ENCODE measurements at places on chromosomes 16 and 17.

GRCh38 chr17:2241823-2242222 is 61.8 kb downstream of the SMG6 start:
- DNase-seq, result no peak

- DNase-seq, result peak; percentile 73
Measured at GRCh38 chr16:84930298-84931106, 80.8 kb downstream of the ZDHHC7 start.

GRCh38 chr17:33864758-33865229 is 390.3 kb upstream of the CCL2 start:
- DNase-seq, result no peak

GRCh38 chr17:74156878-74157277 is 46.6 kb upstream of the RPL38 start:
- DNase-seq, result no peak

GRCh38 chr17:3636908-3637373 is 381 bp downstream of the CTNS start:
- no peak for DNase-seq

DNA sequence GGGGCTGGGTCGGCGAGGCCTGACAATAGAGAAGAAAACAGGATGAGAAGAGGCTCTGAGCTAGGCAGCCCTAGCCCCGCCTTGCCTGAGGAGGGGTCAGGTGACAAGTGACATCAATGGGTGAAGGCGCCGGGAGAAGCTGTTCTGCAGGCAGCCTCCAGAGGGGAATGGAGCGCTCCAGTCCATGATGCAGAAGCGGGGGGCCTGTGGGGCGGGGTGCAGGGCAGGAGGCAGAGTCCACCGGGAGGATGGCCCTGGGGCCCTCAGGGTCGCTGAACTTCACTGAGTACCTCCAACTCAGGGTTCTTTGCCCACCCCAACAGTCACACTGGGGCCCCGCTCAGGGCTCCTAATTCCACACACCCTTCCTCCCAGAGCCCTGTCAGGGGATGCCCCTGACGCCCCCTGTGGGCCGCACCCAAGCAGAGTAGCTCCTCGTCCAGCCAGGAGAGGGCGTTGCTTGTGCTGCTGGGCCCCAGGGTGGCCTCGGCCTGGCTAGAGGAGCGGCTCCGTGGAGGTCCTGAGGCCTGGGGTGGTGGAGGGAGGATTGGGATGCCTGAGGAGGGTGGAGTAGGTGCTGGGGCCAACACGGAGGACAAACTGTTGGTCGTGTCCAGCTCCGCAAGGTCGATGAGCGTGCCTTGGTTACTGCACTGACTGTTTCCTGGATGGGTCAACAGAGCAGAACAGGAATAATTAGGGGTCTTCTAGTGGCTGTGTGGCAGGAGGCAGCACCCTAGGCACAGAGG is 20.8 kb downstream of the GGA3 start:
- DNase-seq, result peak; percentile 79

GRCh38 chr16:61763013-61763412 is 273.2 kb downstream of the CDH8 start:
- no peak for DNase-seq

GRCh38 chr16:48608452-48608851 is 1.5 kb downstream of the N4BP1 start:
- no peak for DNase-seq

GRCh38 chr16:17278988-17279387 is 191.8 kb downstream of the XYLT1 start:
- DNase-seq, result no peak

GRCh38 chr17:75896415-75897159 is at the start of gene TRIM65:
Gene TRIM65 (minus strand): TSS chr17:75896951. CDS start chr17:75896937, 14 bp downstream.
- peak; percentile 97 for DNase-seq

GRCh38 chr16:55331648-55332185 is 7.7 kb downstream of the IRX6 start:
- DNase-seq, result no peak

- no peak for DNase-seq
Measured at GRCh38 chr17:13337864-13338371, 263.8 kb downstream of the HS3ST3A1 start.

DNA sequence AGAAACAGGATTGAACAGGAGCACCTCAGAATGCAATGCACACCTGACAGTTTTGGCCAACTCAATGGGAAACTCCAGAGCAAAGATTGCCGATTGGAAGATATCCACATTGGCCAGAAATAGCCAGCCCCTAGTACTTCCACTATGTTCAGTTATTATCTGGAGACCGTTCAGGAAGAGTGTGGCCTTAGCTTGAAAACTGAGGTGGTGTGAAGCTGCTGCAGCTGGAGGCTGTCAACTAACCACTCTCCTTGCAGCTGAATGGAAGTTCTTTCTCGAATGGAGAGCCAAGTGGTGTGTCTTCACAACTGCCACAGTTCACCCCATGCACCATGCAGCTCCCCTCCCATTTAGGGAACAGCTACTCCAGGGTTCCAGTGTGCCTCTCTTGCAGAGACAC is 61.9 kb upstream of the DHX40 start:
- DNase-seq, result no peak

- no peak for DNase-seq
Measured at GRCh38 chr16:85231959-85232358, 119.7 kb upstream of the CIBAR2 start.

DNA sequence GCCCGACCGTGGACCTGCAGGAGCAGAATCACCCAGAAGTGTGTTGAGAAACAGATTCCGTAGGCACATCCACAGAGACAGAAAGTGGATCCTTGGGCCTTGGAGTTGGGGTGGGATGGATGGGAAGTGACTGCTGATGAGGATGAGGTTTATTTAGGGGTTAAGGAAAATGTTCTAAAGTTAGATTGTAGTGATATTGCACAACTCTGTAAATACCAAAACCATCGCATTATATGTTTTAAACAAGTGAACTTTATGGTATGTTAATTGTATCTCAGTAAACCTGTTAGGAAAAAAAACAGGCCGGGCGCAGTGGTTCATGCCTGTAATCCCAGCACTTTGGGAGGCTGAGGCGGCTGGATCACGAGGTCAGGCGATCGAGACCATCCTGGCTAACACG is 3.6 kb downstream of the ENDOV start:
- no peak for DNase-seq

GRCh38 chr16:70705056-70705455 is 19.2 kb upstream of the MTSS2 start:
- DNase-seq, result no peak

- DNase-seq, result no peak
Measured at GRCh38 chr16:13503960-13504635, 415.9 kb upstream of the ERCC4 start.

GRCh38 chr17:45687594-45687993 is 96.5 kb upstream of the CRHR1 start:
- DNase-seq, result peak; percentile 16

DNA sequence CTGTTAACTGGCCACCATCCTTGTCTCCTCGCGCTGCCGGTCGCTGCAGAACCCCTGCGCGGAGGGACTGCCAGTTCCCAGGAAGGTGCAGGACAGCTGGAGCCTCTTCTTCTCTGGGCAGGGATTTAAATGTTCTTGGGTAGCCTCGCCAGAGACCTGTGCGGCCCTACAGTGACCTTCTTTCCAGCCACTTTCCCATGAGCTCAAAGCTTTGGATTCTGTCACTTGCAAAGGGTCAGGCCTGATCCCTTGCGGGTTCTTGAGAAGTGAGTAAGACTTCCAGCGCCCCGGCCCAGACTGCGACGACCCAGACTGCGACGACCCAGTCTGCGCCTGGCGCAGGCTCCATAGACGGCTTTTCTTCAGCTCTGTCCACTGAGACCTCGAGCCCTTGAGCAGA is 1.4 kb upstream of the SLFN5 start:
- no peak for DNase-seq

- DNase-seq, result no peak
Measured at GRCh38 chr17:49527927-49528651, 33.0 kb downstream of the NGFR start.

DNA sequence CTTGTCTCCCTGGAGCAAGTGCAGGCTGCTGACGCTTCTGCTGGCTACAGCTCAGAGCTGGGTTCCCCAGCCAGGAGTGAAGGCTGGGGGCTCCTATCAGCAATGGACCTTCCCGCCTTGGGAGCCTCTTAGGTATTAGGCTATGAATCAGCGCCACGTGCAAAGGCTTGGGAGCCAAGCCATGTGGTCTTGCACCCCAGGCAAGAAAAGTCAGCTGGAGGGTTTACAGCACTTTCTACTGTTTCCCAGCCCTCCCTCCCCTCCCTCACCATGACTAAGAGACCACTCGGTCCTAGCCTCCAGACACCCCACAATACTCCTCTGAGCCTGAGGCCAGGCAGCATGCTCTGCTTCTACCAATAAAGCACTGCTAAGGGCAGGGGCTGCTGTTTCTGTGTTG is 12.3 kb downstream of the EPX start:
- no peak for DNase-seq

- no peak for DNase-seq
Measured at GRCh38 chr16:67528870-67529581, 397 bp downstream of the RIPOR1 start.

DNA sequence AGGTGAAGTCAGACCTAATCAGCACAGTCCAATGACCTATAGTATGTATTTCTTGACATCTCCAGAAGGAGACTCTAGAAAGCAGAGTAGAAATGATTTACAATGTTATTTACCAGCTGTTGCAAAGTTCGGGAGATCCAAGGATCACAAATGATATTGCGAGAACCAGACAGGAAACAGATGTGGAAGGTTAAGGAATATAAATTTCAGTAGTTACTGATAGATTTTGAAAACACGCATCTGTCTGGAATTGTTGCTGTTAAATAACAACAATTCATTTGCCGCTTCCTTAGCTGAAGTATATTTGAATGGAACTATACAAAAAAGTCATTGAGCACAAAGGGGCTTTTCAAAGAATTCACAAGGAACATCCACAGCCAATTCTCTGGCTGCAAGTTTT is 72.0 kb downstream of the STXBP4 start:
- DNase-seq, result no peak

DNA sequence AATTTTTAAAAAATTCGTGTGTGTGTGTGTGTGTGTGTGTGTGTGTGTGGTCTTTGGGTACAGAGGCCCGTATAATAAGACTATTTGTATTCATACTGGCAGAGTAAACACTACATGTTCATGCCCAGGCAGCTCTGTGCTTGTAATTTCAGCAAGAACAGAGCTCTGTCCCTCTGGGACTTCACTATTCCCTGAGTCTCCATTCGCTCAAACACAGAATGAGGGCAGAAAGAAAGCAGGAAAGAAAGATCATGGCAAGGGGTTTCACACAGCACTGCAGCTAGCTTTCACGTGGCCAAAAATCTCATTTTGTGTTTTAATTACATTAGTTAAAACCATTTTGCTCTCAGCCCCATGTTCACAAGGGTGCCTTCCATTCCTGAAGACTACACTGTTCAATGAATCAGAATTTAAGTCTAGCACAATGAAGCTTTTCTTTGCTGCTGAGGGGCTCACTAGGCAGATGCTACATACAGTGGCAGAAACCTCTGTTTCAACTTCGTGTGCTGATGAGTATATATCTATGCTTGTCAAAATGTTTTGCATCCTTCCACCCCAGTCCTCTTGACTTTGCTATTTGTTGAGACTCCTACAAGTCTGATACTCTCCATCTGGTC is 198.4 kb upstream of the C17orf78 start:
- no peak for DNase-seq
